CD8-positive, alpha-beta memory T cell (primary cell): ENCODE measurements at places on chromosomes 4 and X. TPM values are rescaled to one million over a fixed set of nuclear protein-coding genes. Genes with fewer than 3 reads are reported as not detected.

Gene NHSL2
- total RNA-seq: 1.1 TPM

Gene BTK
- 0.60 TPM for total RNA-seq

Gene ARR3
- total RNA-seq: not detected

Gene SMIM10
- total RNA-seq: 1.4 TPM

Gene PIM2
- total RNA-seq: 269 TPM

Gene SORBS2
- not detected for total RNA-seq

Gene STATH
- not detected for total RNA-seq

Gene CHRDL1
- total RNA-seq: not detected

Gene PRPS1
- total RNA-seq: 110 TPM

Gene XKRX
- not detected for total RNA-seq

Gene FGF5
- total RNA-seq: not detected

Gene JCHAIN
- total RNA-seq: not detected

Gene SLC4A4
- 1.2 TPM for total RNA-seq

Gene GALNTL6
- total RNA-seq: not detected

Gene SEC24B
- 29.5 TPM for total RNA-seq

Gene ZNF157
- 0.79 TPM for total RNA-seq

Gene SRPX2
- not detected for total RNA-seq

Gene GC
- total RNA-seq: not detected

Gene FAT1
- total RNA-seq: not detected

Gene TLR2
- total RNA-seq: 0.53 TPM

Gene DCAF4L1
- 0.33 TPM for total RNA-seq
